HCT116 (cell line): ENCODE measurements at places on chromosomes 3 and 15. TPM values are rescaled to one million over a fixed set of nuclear protein-coding genes. Genes with fewer than 3 reads are reported as not detected.

The EFCC1 gene
- 1.0 TPM for total RNA-seq

The ISG20 gene
- 11.0 TPM for total RNA-seq

The HDC gene
- total RNA-seq = not detected

The TRPC1 gene
- 6.1 TPM for total RNA-seq

The IL17RB gene
- total RNA-seq = 8.3 TPM

The TERC gene
- total RNA-seq = 47.0 TPM

The TOPAZ1 gene
- not detected for total RNA-seq

The SLC9A9 gene
- total RNA-seq = 0.20 TPM

The CLEC3B gene
- 0.57 TPM for total RNA-seq

The PLS1 gene
- total RNA-seq = 38.8 TPM

The CEP70 gene
- total RNA-seq = 38.7 TPM

The CCDC54 gene
- total RNA-seq = not detected

The IL17RE gene
- 14.3 TPM for total RNA-seq

The GOLGA6L7 gene
- total RNA-seq = not detected

The ANKRD63 gene
- 0.89 TPM for total RNA-seq

The TGM5 gene
- total RNA-seq = not detected

The NEK11 gene
- total RNA-seq = 3.1 TPM

The PXK gene
- 10.2 TPM for total RNA-seq

The FLNB gene
- 116 TPM for total RNA-seq

The CPLX3 gene
- total RNA-seq = not detected

The CELSR3 gene
- 7.8 TPM for total RNA-seq

The DNAH1 gene
- total RNA-seq = 5.5 TPM

The FAM174B gene
- 0.30 TPM for total RNA-seq

The LPP gene
- 54.0 TPM for total RNA-seq

The ISL2 gene
- total RNA-seq = 11.6 TPM

The CD200 gene
- total RNA-seq = not detected

The SSUH2 gene
- 0.76 TPM for total RNA-seq

The SPSB4 gene
- total RNA-seq = 0.57 TPM

The PPP1R14D gene
- not detected for total RNA-seq

The GNAI2 gene
- total RNA-seq = 170 TPM

The ANKRD34C gene
- total RNA-seq = not detected

The NOX5 gene
- 0.91 TPM for total RNA-seq

The CLDN1 gene
- total RNA-seq = 0.20 TPM

The APOD gene
- total RNA-seq = 0.76 TPM

The PARP15 gene
- total RNA-seq = 0.12 TPM

The PGBD4 gene
- 0.96 TPM for total RNA-seq
